ENCODE measurements at places on chromosomes 7 and 10.

GRCh38 chr10:22505911-22506685, 160.8 kb downstream of the SPAG6 start:
- DNase-seq, result no peak
- no peaks in the 10 kb centered on the region for H3K4me1 ChIP-seq
- no peak overlapping the region for H3K27ac ChIP-seq
- H3K4me3 ChIP-seq, result no peak overlapping the region
- H3K36me3 ChIP-seq, result no peaks in the 10 kb centered on the region

DNA sequence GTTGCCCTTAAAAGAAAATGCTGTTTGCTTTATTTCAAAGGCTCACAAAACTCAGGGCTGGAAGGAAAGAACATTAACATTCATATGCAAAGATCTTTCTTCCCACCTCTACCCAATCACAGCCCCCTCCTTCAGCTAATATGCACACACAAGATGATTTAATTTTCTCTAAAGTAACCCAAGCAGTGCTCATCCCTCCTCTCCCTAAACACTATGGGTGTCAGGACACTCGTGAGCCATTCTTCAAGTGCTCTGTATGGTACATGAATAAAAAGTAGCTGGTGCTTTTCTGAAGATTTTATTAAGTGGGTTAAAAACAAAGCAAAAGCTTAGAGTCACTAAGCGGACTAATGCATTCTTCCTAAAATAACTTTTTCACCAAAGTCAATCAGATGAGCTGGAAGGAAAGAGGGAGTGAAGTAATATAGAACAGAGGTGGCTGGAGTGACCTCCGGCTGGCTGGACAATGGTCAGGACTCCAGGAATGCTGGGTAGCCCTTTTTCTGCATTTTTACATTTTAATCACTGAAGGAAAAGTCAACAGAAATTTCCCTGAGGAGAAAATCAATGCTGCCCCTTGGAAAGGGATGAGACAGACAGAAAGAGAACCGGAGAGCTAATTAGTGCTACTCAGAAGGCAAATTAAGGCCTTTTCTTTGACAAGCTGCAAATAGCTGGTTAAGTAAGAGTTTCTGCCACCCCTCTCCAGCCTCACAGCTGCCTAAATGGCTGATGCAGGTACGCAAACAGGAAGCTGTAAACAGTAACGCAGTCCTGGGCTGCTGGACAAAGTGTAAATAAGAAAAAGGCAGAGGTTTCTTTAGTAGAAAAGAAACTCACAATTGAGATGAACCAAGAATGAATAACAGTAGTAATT, 6.6 kb downstream of the DGKI start:
- H3K27ac ChIP-seq, result no peak overlapping the region
- H3K4me3 ChIP-seq, result peak overlapping the region; percentile 69
- H3K4me1 ChIP-seq, result peaks cover 39% of the 10 kb centered on the region
- H3K27me3 ChIP-seq, result no peaks in the 10 kb centered on the region
- no peak for DNase-seq

- no peak for DNase-seq
- H3K4me3 ChIP-seq, result no peak overlapping the region
- H3K27me3 ChIP-seq, result no peaks in the 10 kb centered on the region
- peaks cover 20% of the 10 kb centered on the region for H3K36me3 ChIP-seq
- no peaks in the 10 kb centered on the region for H3K4me1 ChIP-seq
- H3K27ac ChIP-seq, result no peak overlapping the region
Measured at GRCh38 chr10:124336186-124336585, 82.5 kb downstream of the OAT start.

- no peak for DNase-seq
- no peaks in the 10 kb centered on the region for H3K27me3 ChIP-seq
- H3K4me3 ChIP-seq, result no peak overlapping the region
- H3K4me1 ChIP-seq, result no peaks in the 10 kb centered on the region
- H3K27ac ChIP-seq, result no peak overlapping the region
- no peaks in the 10 kb centered on the region for H3K36me3 ChIP-seq
Measured at GRCh38 chr7:46230990-46231305, 309.9 kb upstream of the IGFBP3 start.

- H3K36me3 ChIP-seq, result no peaks in the 10 kb centered on the region
- no peaks in the 10 kb centered on the region for H3K27me3 ChIP-seq
Measured at GRCh38 chr10:86819567-86819966, 63.1 kb downstream of the BMPR1A start.

GRCh38 chr7:144656965-144657517, 178.8 kb downstream of the TPK1 start:
- DNase-seq, result no peak
- no peaks in the 10 kb centered on the region for H3K27me3 ChIP-seq
- no peaks in the 10 kb centered on the region for H3K36me3 ChIP-seq
- no peak overlapping the region for H3K27ac ChIP-seq

DNA sequence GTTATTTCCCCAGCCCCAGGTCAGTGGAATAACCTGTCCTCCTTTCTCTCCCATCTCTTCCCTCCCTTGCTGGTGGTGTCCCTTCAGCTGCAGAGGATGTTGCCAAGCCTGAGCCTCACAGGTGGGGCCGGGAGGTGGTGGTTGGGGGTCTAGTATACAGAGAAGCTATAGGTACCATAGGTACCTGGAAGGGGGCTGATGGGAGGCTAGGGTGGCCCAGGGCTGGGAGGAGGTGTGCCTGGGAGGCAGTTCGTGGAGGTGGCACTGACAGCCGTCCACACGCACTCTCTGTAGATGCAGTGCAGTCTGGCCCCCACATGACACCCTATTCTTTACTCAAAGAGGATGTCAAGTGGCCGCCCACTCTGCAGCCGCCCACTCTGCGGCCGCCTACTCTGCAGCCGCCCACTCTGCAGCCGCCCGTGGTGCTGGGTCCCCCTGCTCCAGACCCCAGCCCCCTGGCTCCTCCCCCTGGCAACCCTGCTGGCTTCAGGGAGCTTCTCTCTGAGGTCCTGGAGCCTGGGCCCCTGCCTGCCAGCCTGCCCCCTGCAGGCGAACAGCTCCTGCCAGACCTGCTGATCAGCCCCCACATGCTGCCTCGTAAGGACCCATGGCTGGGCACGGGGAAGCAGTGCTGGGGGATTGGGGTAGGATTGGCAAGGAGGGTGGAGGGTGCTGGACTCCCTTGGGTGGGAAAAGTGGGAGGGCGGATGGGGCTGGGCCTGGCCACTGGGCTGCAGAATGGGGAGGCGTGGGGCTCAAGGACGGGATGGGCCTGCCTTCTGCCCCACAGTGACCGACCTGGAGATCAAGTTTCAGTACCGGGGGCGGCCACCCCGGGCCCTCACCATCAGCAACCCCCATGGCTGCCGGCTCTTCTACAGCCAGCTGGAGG, 9.5 kb downstream of the IRF5 start:
- H3K36me3 ChIP-seq, result no peaks in the 10 kb centered on the region
- DNase-seq, result no peak
- no peaks in the 10 kb centered on the region for H3K27me3 ChIP-seq
- H3K4me3 ChIP-seq, result no peak overlapping the region
- H3K4me1 ChIP-seq, result no peaks in the 10 kb centered on the region

- no peak overlapping the region for H3K27ac ChIP-seq
- H3K36me3 ChIP-seq, result no peaks in the 10 kb centered on the region
- H3K4me1 ChIP-seq, result peaks cover 5% of the 10 kb centered on the region
- DNase-seq, result no peak
- no peaks in the 10 kb centered on the region for H3K27me3 ChIP-seq
Measured at GRCh38 chr10:106515206-106515790, 649.2 kb downstream of the SORCS1 start.

DNA sequence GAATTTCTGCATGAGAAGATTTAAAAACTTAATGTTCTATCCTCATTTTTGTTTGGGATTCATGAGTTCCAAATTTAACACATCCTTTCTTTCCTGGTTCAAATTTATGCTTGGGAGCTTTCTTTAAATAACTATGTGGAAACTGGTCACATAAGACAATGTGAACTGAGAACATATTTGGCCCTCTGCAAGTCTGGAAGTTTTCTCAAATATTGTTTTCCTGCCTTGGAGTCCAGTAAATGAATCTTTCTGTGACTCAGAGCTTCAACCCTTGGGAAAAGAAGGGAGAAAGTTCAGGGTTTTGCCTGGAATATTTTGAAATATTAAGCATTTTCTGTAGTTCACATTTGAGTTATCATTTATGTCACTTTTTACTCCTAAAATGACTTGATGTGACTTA, 559.0 kb upstream of the NRP1 start:
- no peak overlapping the region for H3K4me3 ChIP-seq
- no peak overlapping the region for H3K27ac ChIP-seq
- H3K4me1 ChIP-seq, result no peaks in the 10 kb centered on the region
- H3K36me3 ChIP-seq, result peaks cover 7% of the 10 kb centered on the region
- DNase-seq, result no peak

- H3K4me1 ChIP-seq, result no peaks in the 10 kb centered on the region
- no peak overlapping the region for H3K4me3 ChIP-seq
- H3K27ac ChIP-seq, result no peak overlapping the region
- DNase-seq, result no peak
Measured at GRCh38 chr10:43377424-43377883, 6.0 kb downstream of the FXYD4 start.

- H3K4me3 ChIP-seq, result no peak overlapping the region
- no peak overlapping the region for H3K27ac ChIP-seq
- no peaks in the 10 kb centered on the region for H3K27me3 ChIP-seq
- no peaks in the 10 kb centered on the region for H3K4me1 ChIP-seq
- no peaks in the 10 kb centered on the region for H3K36me3 ChIP-seq
- no peak for DNase-seq
Measured at GRCh38 chr7:152979376-152979775, 219.8 kb downstream of the ACTR3B start.
